SK-N-SH treated with all-trans-retinoic acid at 6 μM for 48 hours (cell line): ENCODE measurements at places on chromosomes 6 and 20.

DNA sequence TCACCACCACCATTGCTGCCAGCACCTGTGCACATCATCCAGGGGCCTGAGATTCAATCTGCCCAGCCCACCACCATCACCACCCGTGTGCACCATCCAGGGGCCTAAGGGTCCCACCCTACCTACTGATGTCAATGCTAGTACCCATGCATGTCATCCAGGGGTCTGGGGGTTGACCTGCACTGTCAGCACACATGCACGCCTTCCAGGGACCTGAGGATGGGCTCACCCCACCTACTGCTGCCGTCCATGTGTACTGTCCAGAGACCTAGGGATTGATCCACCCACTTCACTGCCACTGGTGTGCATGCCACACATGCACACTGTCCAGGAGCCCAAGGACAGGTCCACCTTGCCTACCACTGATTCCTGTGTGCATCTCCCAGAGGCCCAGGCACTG is 11.9 kb upstream of the OXT start:
- no peak for ATAC-seq

GRCh38 chr6:26342106-26343004 is 22.6 kb upstream of the BTN3A2 start:
- peak; percentile 17; the same call in 2 of the 3 replicates for ATAC-seq

DNA sequence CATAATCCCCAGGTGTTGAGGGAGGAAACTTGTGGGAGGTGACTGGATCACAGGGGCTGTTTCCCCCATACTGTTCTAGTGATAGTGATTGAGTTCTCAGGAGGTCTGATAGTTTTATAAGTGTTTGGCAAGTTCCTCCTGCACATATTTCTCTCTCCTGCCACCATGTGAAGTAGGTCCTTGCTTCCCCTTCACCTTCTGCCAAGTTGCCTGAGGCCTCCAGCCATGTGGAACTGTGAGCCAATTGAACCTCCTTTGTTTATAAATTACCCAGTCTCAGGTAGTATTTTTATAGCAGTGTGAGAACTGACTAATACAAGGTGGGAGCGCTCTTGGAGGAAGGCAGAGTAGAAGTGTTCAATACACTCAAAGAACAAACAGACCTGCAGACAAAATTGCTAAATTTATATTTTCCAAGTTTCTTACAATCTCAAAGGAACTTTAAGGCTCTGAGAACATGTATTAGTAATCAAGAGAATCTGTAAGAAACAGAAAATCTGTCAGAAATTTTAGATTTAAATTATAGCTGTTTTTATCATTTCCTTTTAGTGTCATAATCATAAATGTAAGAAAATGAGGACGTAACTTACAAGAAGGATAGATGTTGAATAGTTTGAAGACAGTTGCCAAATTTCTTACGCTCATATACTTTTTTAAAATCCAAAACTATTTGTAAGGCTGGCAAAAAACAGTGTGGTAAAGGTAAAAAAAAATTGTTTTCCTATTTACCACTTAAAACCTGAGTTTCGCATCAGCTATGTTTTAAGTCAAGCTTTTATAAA is 77.7 kb downstream of the ASCC3 start:
- no peak for ATAC-seq

DNA sequence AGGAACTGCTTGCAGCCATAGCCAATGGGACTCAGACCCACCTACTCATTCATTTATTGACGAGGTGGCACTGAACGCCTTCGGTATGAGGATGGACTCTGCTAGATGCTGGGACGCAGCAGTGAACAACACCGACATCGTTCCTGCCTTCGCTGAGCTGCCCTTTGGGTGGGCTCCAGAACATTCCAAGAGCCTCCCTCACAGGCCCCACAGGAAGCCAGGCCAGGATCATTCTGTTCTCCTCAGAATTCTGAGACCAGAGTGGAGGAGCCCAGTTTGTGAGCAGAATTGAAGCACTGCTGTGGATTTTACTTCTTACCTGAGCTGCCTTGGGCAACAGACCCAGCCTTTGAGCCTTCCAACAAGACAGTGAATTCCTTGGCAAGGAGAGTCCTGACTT is 82.1 kb downstream of the KCNB1 start:
- ATAC-seq: no peak

DNA sequence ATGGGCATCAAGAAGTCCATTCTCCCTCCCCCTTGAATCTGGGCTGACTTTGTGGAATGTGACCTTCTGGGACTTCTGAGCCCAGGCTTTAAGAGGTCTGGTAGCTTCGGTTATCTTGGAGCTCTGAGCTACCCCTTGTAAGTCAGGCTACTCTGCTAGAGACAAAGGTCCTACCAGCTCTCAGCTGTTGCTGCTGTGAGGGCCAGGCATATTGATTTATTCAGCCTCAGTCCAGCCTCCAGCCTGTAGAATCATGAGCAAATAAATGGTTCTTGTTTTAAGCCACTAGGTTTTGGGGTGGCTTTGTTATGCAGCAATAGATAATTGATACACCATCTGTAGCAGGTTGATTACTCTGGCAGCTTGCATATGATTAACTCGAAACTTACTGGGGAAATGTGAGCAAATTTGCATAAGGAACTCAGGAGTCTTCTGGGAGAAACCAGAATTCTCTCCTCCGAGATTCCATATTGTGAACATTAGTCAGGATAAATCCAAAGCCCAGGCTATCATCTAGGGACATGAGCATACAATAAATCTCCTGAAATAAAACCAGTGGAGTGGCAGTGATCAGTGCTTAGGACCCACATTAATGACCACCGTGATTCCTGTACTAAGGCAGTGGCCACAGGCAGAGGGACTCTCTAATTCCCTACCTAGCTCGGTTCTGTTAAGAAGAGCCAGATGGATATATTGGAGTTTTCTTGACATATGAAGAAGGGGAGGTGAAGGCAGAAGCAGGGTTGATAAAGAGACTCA is 336.1 kb downstream of the CDC5L start:
- ATAC-seq: no peak

DNA sequence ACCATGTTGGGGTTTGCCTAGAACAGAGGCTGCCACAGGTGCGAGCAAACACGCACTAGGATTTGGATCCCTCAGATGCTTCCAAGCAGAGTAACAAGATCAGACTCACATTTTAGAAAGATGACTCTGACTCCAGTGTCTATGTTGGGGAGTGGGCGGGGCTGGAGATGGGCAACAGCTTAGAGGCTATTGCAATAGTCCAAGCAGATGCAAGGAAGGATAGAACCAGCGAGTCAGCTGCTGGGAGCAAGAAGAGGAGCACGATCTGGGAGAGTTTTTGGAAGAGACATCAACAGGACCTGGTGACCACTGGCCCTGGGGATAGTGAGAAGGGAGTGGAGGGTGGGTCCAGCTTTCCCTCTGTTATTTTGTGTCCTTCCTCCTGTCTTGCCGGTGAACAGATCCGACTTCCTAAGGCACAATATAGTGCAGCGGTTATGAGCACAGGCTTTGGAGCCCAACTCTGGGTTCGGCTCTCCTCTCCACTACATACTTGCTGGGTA is 52.7 kb downstream of the FGD2 start:
- no peak for ATAC-seq

GRCh38 chr20:54103762-54104600 is 33.6 kb upstream of the BCAS1 start:
- no peak; the same call in 2 of the 3 replicates for ATAC-seq

GRCh38 chr6:7052443-7053011 is 55.2 kb upstream of the RREB1 start:
- peak; percentile 63 for ATAC-seq

DNA sequence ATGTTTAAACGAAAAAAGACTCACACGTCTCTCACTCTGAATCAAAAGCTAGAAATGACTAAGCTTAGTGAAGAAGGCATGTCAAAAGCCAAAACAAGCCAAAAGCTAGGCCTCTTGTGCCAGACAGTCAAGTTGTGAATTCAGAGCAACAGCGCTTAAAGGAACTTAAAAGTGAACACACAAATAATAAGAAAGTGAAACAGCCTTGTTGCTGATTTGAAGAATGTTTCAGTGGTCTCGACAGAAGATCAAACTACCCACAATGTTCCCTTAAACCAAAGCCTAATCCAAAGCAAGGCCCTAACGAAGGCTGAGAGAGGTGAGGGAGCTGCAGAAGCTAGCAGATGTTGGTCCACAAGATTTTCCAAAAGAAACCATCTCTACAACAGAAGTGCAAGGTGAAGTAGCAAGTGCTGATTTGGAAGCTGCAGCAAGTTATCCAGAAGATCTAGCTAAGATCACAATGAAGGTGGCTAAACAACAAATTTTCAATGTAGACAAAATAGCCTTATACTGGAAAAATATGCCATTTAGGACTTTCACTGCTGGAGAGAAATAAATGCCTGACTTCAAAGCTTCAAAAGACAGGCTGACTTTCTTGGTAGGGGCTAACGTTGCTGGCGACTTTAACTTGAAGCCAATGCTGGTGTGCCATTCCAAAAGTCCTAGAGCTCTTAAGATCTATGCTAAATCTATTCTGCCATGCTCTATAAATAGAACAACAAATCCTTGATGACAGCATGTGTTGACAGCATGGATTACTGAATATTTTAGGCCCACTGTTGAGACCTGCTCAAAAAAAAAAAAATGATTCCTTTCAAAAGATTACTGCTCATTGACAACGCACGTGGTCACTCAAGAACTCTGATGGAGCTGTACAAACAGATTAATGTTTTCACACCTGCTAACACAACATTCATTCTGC is 40.3 kb downstream of the SEC63 start:
- ATAC-seq: no peak

GRCh38 chr6:117167520-117168271 is 97.7 kb upstream of the VGLL2 start:
- ATAC-seq: no peak

DNA sequence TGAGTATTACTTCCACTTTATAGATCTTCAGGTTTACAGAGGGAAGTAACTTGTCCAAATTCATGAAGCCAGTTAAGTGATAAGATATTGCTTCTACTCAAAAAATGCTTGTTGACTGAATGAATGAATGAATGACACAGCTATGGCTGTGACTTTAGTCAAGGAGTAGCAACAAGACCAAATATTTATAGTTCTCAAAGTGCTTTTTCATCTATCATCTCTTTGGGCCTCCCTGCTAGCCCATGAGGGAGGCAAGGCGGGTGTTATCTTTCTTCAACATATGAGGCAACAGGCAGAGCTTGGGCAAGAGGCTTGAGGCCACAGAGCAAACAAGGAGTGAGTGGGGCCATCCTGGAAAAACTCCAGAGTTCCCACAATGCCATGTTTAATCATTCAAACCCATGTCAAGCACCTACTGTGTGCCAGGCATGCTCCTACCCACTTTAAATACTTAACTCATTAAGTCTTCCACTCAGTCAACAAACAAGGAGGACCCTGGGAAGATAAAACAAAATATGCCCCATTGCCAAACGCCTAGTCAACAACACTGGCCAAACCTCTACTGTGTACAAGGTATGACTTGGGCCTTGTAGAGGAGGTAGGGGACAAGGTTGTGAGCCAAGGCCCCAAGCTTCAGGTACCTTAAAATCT is 15.9 kb downstream of the BCL2L1 start:
- no peak for ATAC-seq

DNA sequence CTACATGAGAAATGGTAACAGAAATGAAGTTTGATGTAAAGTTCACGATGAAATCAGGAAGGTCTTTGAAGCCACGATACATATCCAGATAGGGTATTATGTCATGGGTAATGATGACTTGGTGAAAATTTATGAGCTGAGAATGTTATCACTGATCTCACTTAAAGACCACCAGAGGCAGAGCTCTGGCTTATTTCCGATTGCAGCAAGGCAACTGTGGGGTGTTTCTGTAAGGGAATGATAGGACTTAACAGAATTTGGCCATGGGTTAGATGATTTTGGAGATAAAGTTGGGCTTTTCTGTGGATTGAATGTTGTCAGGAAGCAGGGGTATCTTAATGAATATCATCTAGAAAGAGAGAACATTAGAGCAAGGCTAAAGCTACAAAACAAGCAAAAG is 508.4 kb downstream of the HDGFL1 start:
- ATAC-seq: no peak

- ATAC-seq: no peak
These were observed 27.5 kb upstream of the EMILIN3 start for GRCh38 chr20:41394081-41394480.

- ATAC-seq: no peak
These were observed 315.1 kb downstream of the UBE3D start for GRCh38 chr6:82750556-82750955.

GRCh38 chr20:51800060-51800871 is 2.1 kb downstream of the SALL4 start:
- ATAC-seq: peak; percentile 88

- ATAC-seq: peak; percentile 84
These were observed 72.4 kb upstream of the GTSF1L start for GRCh38 chr20:43799150-43799711.

DNA sequence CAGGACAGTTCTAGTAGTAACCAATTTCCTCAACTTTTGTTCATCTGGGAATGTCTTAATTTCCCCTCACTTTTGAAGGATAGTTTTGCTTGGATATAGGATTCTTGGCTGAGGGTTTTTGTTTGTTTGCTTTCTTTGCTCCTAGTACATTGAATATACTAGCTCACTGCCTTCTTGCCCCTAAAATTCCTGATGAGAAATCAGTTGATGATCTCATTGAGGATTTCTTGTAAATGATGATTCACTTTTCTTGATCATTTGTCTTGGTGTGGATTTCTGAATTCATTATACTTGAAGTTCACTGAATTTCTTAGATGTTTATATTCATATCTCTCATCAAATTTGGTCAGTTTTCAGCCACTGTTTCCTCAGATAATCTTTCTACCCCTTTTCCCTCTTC is 49.1 kb upstream of the PRDM1 start:
- ATAC-seq: no peak

DNA sequence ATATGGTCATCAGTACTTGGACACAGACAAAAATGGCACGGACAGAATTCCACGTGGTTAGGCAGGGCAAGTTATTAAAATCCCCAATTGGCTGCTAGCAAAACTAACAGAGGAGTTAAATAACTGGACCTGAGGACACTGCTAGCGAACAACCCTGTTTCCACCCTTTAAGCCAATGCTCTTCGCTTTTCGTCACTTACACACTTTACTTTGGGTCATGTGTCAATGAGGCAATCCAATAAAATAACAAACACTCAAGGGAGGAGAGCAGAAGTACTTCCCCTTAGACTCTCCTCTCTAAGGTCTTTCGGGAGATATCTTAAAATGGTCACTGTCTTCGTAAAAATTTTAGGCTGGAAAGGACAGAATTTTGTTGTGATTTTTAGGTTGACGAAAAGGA is 68.6 kb downstream of the LCA5 start:
- no peak for ATAC-seq

GRCh38 chr6:113362301-113363047 is 494.7 kb upstream of the MARCKS start:
- peak; percentile 29 for ATAC-seq

GRCh38 chr6:69816569-69816968 is 19.8 kb upstream of the LMBRD1 start:
- no peak for ATAC-seq

- ATAC-seq: no peak
These were observed 71.6 kb downstream of the NFATC2 start for GRCh38 chr20:51470907-51471411.

GRCh38 chr6:37074053-37074827 is 68.8 kb downstream of the FGD2 start:
- no peak for ATAC-seq
